ENCODE measurements at places on chromosomes 2 and 18. TPM values are rescaled to one million over a fixed set of nuclear protein-coding genes. Genes with fewer than 3 reads are reported as not detected.

Gene ATP8B1
- total RNA-seq = 4.2 TPM

Gene GPC1
- 37.4 TPM for total RNA-seq

Gene CKAP2L
- 3.2 TPM for total RNA-seq

Gene UGT1A5
- not detected for total RNA-seq

Gene CYRIA
- 189 TPM for total RNA-seq

Gene FZD7
- 5.4 TPM for total RNA-seq

Gene LTBP1
- total RNA-seq = 30.7 TPM

Gene REG1A
- total RNA-seq = not detected

Gene WNT10A
- not detected for total RNA-seq

Gene TRAK2
- 41.1 TPM for total RNA-seq

Gene C2orf74
- 9.1 TPM for total RNA-seq

Gene SLC35G4
- not detected for total RNA-seq

Gene OR6B2
- not detected for total RNA-seq

Gene ALK
- 0.98 TPM for total RNA-seq

Gene SRD5A2
- under 0.01 TPM for total RNA-seq

Gene MCEE
- total RNA-seq = 7.4 TPM

Gene SPDYA
- 1.5 TPM for total RNA-seq

Gene RNMT
- 42.0 TPM for total RNA-seq

Gene KATNAL2
- total RNA-seq = 3.4 TPM

Gene IL36RN
- not detected for total RNA-seq

Gene ITGAV
- 48.2 TPM for total RNA-seq

Gene MRO
- total RNA-seq = 0.74 TPM

Gene CGREF1
- total RNA-seq = 13.3 TPM

Gene NEU2
- not detected for total RNA-seq

Gene PIGN
- total RNA-seq = 30.5 TPM

Gene GAREM1
- 38.1 TPM for total RNA-seq

Gene VSNL1
- 17.5 TPM for total RNA-seq
